NCI-H1930 (cell line): ENCODE measurements at places on chromosomes 4 and X.

DNA sequence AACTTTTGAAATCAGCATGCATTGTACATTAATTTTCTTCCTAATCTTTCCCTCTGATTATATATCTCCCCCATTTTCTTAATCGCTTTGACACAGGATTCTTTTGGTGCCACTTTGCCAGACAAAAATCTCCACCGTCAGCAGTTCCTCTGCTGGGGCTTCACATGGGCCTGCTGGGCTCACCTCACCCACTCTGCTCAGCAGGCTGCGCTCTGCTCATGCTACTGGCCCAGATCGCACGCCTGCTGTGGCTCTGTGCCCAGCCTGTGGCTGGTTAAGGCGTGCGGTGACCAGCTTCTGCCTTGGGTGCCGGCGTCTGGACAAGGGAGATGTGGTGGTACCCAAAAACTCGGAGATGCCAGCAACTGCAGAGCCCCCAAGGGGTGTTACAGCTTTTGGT is 31.1 kb downstream of the UCHL1 start:
- no peak for DNase-seq

DNA sequence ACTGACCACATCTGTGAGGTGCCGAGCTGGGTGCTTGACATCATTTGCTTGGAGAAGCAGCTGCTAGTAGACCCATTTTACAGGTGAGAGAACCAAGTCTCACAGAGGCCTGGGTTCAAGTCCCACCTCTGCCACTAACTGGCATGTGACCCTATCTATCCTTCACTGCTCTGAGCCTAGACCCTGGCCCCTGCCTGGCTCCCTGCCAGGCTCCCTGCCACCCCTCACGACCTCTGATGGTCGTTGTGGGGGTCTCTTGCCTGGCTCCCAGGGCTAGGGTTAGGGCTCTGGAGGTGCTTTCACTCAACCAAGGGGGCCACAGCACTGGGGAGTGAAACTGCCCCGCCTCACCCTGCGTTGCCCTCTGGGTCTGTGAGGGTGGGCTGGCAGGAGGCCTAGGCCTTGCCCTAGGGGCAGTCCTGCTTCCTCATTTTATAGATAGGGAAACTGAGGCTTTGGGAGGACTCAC is 7.2 kb upstream of the ADD1 start:
- no peak for DNase-seq

DNA sequence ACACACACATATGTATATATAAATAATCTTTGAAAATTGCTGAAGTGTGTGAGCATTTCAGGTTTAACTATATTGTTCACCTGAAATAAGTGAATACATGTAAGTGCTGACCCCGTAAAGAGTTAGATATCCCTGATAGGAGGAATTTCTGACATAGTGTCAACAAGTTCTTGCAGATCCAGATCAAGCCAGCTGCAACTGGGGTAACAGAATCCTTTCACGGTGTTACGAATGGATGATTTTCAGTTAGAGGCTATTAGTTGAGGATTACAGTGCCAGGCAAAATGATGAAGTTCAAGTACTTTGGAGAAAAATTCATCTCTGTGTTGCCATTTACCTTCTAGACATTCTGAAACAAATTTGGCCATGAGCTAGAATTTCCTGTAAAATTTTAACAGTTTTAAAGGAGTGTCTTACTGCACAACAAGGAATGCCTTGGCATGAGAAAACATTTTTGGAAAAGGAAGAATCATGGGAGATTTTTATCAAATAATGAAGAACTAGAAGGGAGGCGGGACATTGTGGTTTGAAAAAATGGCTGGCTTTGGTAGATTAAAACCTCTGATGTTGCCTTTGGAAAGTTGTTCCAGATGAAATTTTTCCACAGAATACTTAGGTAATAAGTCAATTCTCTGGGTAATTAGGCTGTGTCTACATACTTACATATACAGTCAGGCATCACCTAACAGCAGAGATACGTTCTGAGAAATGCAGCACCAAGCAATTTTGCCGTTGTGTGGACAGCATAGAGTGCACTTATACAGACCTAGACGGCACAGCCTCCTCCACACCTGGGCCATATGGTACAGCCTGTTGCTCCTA is 84.4 kb upstream of the FAT1 start:
- no peak for DNase-seq

DNA sequence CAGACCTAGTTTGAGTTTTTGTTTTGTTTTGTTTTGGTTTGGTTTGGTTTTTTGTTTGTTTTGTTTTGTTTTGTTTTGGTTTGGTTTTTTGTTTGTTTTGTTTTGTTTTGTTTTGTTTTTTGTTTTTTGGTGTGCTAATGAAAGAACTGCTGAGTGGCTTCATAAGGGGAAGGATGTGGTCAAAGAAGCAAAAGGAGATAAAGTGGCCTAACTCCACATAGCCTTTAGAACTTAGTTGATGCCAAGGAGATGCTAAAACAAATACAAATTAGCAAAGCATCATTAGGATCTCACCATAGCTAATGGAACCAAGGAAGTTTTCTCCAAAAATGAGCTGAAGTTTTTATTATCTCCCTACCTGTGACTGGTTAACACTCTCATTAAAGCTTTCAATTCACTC is 44.6 kb upstream of the TMEM164 start:
- no peak for DNase-seq

- no peak for DNase-seq
Observed at GRCh38 chr4:20878806-20879205, 178.5 kb downstream of the PACRGL start.

GRCh38 chr4:26151615-26152014 is 169.2 kb upstream of the RBPJ start:
- DNase-seq, result no peak

DNA sequence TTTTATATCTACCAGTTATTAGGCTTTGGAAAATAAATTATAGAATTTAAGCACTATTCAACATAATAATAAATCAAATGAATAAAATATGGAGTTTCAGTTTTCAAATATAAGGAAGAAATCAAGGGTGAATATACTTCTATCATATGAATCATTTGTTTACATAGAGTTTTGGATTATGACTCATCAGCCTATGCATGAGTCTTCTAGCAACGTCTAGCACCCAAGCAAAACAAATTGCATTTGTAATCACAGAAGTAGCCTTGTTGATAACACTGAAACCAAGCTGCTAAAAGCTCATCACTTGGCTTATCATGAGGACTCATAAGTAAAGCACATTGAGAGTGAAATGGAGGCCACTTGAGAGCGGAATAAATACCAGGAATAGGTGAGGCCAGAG is 434.6 kb downstream of the PCDH11X start:
- no peak for DNase-seq

DNA sequence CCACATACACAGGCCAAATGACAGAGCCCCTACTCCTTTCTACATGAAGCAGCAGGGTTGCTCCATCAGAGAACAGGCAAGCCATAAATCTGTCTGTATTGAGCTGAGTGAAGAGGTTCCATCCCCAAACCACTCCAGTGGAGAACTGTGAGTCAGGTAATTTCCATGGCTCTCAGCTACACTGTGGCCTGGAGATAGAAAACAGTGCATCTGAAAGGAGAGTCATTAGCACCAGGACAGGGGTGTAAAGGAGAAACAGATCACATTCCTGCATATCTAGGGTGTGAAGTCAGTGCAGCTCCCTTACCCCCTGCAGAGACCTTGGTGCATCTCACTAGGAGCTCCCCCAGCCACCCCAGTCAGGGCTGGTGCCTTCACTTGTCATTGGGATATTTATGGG is 314.7 kb downstream of the CHIC1 start:
- no peak for DNase-seq

DNA sequence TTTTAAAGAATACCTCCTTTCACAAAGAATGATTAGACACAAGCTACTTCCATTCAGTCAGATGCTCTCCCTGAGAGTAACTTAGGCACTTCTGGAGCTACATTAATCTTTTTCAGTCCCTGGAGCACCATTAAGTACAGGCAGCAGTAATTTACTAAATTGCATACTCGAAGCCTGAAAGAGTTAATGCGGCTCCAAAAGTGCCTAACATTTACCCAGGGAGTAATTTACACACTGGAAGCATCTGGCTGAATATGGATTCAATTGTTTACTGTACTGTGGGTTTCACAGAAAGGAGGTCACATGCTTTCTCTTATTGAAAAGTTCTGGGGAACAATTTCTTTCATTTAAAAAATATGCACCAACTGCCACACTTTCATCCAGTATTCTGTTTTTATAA is 260.8 kb upstream of the TENM3 start:
- DNase-seq, result peak; percentile 48

DNA sequence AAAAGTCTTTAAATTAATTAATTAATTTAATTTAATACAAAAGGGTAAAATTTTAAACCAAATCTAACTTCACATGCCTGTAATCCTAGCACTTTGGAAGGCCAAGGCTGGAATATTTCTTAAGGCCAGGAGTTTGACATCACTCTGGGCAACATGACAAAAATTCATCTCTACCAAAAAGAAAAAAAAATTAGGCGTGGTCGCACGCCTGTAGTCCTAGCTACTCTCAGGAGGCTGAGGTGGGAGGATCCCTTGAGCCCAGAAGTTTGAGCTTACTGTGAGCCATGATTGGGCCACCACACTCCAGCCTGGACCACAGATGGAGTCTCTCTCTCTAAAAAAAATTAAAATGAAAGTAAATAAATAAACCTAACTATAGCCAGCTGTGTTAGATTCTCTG is 39.2 kb upstream of the ANTXR2 start:
- no peak for DNase-seq

DNA sequence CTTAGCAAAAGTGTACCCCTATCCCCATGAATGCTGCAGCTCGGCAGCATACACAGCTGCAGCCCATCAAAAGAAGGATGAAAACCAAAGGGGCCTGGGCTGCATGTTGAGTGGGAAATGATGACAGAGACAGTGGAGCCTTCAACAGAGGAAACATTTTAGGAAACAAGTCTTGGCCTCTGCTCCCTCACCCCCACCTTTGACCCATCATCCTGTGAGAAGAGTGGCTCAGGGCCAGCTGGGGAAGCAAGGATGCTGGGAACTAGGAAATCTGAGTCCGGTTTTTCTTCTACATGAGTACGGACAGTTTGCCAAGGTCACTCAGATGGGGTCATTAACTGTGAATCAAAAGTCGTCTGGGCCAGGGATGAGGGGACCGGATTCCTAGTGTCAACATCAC is 37.2 kb downstream of the IDS start:
- DNase-seq, result no peak

GRCh38 chr4:93982255-93982654 is 153.7 kb downstream of the ATOH1 start:
- no peak for DNase-seq

GRCh38 chr4:132123870-132124623 is 1025.0 kb upstream of the PCDH10 start:
- no peak for DNase-seq

DNA sequence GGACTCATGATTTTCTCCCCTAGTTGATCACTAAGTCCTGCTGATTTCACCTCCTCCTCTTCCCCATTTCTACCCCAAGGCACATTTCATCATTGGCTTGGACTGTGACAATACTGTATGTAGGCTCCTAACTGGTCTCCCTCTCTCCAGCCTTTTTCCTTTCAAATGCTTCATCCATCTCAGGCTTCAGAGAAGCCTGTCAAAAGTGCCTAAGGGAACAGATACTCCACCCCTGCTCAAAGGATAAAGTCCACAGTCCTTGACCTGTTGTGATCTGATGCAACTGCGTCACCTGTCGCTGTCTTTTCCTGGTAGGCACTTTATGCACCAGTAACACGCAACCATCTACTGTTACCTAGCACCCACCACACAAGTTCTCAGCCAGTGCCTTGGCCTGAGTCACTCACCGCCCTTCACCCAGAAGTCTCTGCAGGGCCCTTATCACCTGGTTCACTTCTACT is 12.8 kb downstream of the SCARB2 start:
- DNase-seq, result no peak

GRCh38 chrX:8721536-8721935 is 10.4 kb downstream of the ANOS1 start:
- DNase-seq, result no peak

DNA sequence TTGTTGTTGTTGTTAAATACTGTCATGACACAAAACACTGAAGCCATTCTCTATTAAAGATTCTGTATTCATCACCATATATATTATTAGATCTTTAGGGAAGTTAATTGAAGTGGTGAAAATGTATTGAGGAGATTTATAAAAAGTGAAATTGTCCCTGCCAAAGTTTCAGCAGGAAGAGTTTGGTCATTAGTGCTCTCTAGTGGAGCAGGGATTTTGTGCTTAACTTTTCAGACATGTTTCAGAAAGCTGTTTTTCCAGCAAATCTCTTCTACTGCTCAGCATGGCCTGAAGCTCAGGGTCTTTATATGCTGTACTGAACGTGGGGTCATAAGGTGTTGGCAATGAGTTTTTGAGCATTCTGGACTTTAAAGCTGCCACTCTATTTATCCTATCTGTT is 36.7 kb upstream of the CXXC4 start:
- DNase-seq, result no peak

DNA sequence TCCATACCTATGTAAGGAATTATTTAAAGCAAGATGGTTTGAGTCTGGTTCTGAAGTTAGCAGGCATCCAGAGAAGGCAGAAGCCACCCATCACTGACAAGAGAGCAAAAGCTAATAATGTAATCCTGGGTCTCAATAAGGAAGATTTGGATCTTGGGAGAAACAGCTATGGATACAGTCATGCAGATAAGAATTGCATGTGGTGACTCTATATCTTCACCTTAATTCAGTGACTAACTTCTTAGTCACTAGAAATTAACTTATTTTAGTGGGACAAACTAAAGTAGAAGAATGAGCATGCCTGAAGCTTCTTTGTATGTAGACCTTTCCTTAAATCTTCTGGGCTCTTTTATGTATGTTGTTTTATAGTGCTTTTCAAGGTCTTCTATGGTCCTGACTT is 66.6 kb downstream of the ATP10D start:
- DNase-seq, result no peak

- DNase-seq, result no peak
Observed at GRCh38 chrX:96682516-96682915, 2.1 kb upstream of the DIAPH2 start.

DNA sequence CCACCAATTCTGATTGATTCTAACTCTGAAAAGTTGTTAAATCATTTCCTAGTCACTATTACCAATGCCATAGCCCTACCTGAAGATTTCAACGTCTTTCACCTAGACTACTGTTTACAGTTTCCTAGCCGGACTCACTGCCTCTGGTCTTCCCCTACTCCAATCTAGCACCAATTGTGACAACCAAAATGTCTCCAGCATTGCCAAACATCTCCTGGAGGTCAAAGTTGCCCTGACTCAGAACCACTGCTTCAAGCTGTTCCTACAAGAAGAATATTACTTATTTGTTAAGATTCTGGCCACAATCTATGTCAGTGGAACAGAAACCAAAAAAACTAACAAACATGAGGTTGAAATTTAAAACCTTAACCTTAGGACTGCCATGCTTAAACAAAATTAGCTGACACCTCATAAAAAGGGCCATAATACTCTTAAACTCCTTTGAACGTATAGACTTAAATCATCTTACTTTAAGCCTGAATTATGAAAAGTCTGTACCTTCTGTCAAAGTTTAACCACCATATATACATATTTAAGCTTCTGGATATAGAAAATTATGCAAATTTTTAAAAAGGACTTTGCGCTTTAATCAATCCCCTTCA is 2.1 kb downstream of the PDS5A start:
- DNase-seq, result no peak

GRCh38 chr4:88736264-88736663 is 38.6 kb upstream of the NAP1L5 start:
- DNase-seq, result no peak

GRCh38 chr4:67576059-67576466 is 17.5 kb downstream of the STAP1 start:
- DNase-seq, result no peak

- no peak for DNase-seq
Observed at GRCh38 chrX:40688929-40689328, 41.6 kb upstream of the CXorf38 start.

- DNase-seq, result no peak
Observed at GRCh38 chr4:52248820-52249219, 197.7 kb downstream of the SPATA18 start.
